Tibial nerve (tissue), 4 donors: ENCODE measurements at places on chromosomes 3 and 15. TPM values are rescaled to one million over a fixed set of nuclear protein-coding genes. Genes with fewer than 3 reads are reported as not detected.

DNA sequence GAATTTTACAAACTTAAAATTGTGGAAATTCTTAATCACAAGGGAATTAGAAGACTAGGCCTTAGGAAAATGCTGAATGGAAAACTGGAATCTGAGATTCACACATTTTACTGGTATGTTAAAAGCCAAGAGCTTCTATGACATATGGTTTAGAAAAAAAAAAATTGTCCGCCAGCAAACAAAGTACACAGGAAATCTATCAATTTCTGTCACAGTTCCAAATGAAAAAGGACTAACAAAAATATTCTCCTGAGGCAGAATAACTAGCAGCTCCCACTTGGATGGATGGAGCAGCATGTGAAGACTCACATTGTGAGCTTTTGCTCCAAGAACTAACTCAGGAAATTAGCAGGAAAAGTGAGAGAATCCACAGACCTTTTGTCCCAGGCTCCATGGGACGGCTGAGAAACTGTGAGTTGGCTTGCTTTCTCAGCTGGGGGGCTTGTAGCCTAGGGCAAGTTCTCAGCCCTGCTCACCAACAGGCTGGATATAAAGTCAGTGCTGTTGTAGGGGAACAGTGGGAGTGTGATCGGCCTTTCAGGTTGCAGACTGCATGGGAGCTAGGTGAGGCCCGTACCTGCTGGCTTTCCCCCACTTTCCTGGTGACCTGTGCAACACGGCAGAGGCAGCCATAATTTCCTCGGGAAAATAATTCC is 731.1 kb upstream of the SGO1 start:
- no peak overlapping the region for H3K27ac ChIP-seq
- no peaks in the 10 kb centered on the region for H3K27me3 ChIP-seq
- H3K36me3 ChIP-seq = no peaks in the 10 kb centered on the region
- H3K4me3 ChIP-seq = no peak overlapping the region

GRCh38 chr3:70108072-70108471 is 108.5 kb downstream of the SAMMSON start:
- no peak overlapping the region for H3K4me3 ChIP-seq
- no peaks in the 10 kb centered on the region for H3K36me3 ChIP-seq
- no peak overlapping the region for H3K27ac ChIP-seq
- H3K4me1 ChIP-seq = no peaks in the 10 kb centered on the region
- no peaks in the 10 kb centered on the region for H3K27me3 ChIP-seq

DNA sequence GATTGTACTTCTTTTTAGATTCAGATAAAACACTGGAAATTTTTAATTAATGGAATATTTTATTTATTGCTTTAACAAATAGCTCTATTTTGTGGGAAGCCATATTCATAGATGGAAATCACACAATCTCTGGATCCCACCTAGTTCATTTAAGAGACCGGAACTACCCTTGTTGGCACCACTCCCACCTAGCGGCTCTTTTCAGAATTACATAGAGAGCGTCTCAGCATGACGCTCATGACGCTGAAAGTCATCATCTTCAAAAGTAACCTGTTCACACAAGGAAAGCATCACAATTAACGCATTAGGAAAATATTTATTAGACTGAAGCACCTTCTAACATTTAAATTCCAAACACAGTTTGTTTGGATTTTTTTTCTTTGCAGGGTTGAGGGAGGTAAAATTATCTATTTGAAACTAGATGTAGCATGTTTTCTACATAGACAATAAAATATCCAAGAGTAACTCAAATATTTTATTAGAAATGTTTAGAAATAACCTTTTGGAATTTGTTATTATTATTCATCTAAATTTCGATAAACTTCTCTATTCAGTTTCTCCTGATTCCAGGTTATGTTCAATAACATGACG is 214.9 kb upstream of the ARRDC4 start:
- peak; percentile 16 for DNase-seq
- H3K36me3 ChIP-seq = no peaks in the 10 kb centered on the region
- no peak overlapping the region for H3K27ac ChIP-seq
- H3K4me1 ChIP-seq = no peaks in the 10 kb centered on the region

DNA sequence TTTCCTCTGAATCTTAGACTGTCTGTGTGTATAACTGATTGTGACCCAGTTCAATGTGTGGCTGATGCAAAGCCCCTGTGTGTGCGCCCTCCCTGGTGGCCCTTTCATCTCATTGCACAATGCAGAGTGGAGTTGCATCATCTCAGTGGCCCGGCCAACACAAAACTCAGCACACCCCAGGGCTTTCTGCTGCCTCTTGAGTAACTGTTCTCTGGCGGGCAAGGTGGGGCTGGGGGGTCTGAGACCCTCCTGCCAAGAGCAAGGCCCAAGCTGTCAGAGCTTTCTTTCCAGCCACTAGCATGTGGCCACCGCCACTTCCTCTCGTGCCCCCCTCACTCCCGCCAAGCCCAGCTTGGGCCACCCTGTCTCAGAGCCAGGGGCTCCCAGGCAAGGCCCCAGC is 80.7 kb upstream of the ALDH1L1 start:
- H3K36me3 ChIP-seq = no peaks in the 10 kb centered on the region
- no peak overlapping the region for H3K4me3 ChIP-seq
- H3K4me1 ChIP-seq = peaks cover 4% of the 10 kb centered on the region
- peak; percentile 86 for DNase-seq
- H3K27me3 ChIP-seq = no peaks in the 10 kb centered on the region

DNA sequence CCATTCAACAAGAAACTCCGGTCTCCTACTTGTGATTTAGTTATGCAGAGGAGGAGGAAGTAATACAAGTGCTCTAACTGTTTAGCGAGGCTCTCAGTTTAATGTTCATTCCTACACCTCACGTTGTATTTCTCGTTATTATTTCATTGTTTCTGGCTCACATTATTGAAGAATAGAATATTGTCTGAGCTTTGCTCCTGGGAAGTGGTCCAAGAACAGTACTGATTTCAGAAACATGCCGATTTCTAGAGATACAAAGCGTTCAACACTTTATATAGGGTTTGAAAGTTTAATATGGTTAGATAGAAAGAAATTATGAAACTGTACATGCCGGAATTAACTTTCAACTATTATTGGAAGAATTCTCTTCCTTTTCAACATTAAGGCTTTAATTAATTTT is 1145.5 kb downstream of the TBL1XR1 start:
- H3K4me3 ChIP-seq = no peak overlapping the region
- H3K4me1 ChIP-seq = no peaks in the 10 kb centered on the region
- H3K36me3 ChIP-seq = no peaks in the 10 kb centered on the region

EPB42 gene
- total RNA-seq = 0.44 TPM

DNA sequence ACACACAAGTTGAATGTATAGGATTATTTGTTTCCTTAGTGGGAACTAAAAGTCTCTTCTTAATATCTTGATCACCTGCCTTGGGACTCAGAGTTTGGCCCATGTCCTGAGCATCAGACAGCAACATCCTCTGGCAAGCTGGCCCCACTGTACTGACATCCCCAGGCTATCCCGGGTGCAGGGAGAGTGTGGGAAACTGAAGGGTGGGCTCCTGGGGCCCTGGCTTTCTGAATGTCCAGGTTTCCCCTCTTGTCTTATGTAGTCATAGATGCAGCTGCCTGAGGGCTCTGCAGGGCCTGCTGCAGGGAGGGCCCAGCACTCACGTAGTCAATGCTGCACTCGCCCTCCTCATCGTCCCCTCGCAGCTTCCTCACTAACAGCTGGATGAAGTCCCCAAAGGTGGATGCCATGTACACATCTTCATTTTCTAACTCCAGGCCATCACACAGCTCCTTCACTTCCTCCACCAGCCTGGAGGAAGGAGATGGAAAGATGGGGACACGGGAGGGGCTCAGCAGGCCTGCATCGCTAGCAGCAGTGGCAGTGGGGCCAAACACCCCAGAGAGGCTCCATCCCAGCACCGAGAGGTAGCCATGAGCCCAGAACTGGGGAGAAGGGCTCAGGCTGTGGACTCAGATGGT is 42.8 kb downstream of the ALDH1L1 start:
- no peak overlapping the region for H3K4me3 ChIP-seq
- H3K4me1 ChIP-seq = peaks cover 7% of the 10 kb centered on the region
- H3K36me3 ChIP-seq = no peaks in the 10 kb centered on the region
- no peak for DNase-seq
- H3K27ac ChIP-seq = no peak overlapping the region

- H3K27me3 ChIP-seq = no peaks in the 10 kb centered on the region
- H3K4me1 ChIP-seq = no peaks in the 10 kb centered on the region
- no peak overlapping the region for H3K27ac ChIP-seq
- H3K36me3 ChIP-seq = no peaks in the 10 kb centered on the region
- no peak for DNase-seq
- no peak overlapping the region for H3K4me3 ChIP-seq
These were observed 172.5 kb upstream of the GADL1 start for GRCh38 chr3:31067004-31067403.

GRCh38 chr3:31929826-31930502 is 51.1 kb downstream of the OSBPL10 start:
- H3K27me3 ChIP-seq = no peaks in the 10 kb centered on the region
- no peak for DNase-seq
- H3K4me3 ChIP-seq = no peak overlapping the region
- H3K27ac ChIP-seq = no peak overlapping the region
- H3K36me3 ChIP-seq = no peaks in the 10 kb centered on the region

DNA sequence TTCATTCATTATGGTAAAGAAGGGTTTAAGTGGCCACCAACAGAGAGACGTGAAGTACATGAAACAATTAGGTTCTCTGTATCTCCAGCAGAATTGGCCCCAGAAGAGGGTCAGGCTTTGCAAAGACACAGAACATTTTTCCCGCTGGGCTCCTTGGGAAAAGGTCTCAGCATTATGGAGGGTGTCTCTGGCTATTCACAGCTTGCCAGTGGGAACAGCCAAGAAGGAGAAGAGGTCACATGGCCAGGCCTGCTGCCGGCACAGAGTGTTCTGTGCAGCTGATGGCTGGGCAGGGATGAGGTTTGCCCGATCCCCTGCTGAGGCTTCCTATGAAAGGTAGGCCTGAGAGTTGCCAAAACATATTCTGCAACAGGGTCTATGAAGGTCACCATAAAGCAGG is 77.8 kb upstream of the LPP start:
- no peak overlapping the region for H3K4me3 ChIP-seq
- peak overlapping the region; percentile 69 for H3K27ac ChIP-seq
- H3K36me3 ChIP-seq = no peaks in the 10 kb centered on the region

DNA sequence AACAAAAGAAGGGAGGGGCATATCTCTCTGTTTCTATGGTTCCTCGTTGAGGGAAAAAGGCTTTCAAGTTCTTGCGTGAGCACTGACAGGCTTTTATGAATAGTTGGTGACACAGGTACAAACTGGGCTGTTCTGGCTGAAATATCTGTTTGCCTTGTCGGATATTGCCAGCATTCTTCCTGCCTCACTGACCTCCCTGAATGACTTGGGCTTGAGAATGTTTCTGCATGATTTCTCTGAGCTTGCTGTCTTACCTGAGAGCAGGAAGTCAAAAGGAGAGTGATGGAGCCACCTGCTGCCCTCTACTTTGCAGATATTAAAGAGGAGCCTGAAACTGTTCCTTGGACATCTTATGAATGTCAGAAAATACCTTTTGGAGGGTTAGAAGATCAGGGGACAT is 4.8 kb downstream of the GCNT3 start:
- no peak for DNase-seq
- H3K27ac ChIP-seq = no peak overlapping the region
- H3K4me1 ChIP-seq = no peaks in the 10 kb centered on the region
- H3K36me3 ChIP-seq = no peaks in the 10 kb centered on the region
- no peaks in the 10 kb centered on the region for H3K27me3 ChIP-seq

DNA sequence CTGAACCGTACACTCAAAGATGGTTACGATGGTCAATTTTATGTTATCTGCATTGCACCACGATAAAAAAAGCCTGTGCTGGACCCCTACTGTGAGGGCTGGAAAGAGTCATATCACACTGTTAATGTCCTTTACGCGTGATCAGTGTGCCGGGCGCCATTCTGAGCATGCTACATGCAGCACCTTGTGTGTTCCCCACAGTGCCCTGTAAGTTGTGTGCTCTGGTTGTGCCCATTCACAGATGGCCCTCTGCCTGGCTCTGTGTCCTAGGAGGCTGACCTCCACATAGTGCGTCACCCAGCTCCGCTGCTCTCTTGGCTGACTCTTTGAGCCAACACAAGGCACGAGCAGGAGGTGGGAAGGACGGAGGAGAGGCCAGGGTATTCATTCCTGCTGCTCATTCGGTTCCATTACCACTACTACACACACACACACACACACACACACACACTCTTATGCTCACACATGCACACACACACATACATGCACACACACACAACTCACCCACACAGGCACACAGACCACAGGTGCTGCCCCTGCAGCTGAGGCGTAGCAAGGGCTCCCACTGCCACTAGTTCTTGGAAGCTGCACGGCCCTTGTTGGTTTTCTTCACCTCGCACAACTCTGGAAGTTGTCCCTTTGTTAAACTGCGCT is 129.6 kb upstream of the IQSEC1 start:
- no peak overlapping the region for H3K27ac ChIP-seq
- no peaks in the 10 kb centered on the region for H3K36me3 ChIP-seq
- no peak for DNase-seq
- no peaks in the 10 kb centered on the region for H3K27me3 ChIP-seq
- no peak overlapping the region for H3K4me3 ChIP-seq

DNA sequence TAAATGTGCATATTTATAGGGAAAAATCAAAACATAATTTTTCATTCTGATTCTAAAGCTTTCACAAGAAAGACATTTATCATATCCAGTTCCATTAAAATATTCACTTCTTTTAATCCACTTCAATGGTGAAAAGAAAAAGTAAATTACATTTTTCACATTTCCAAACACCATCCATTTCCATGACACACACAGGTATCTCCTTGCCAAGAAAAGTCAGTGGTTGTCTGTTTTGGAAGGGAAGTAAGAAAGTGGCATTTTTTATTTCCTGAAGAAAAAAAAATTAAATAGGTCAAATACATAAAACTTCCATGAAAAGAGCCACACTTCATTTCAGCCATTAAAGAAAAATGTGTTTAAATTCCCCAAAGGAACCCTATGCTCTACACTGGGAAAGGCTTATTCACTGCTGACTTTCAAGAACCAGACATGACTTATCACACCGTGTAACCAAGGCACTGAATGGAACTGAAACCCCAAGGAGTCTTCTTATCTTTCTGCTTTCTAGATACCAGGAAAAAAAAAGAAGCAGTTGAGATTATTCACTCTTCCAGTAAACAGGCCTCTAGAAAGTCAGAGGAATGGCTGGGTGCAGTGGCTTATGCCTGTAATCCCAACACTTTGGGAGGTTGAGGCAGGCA is 44.5 kb downstream of the OSBPL10 start:
- H3K4me1 ChIP-seq = no peaks in the 10 kb centered on the region
- H3K4me3 ChIP-seq = no peak overlapping the region
- no peaks in the 10 kb centered on the region for H3K27me3 ChIP-seq

MCF2L2 gene
- total RNA-seq = 24.9 TPM

FAH gene
- total RNA-seq = 42.0 TPM
